Heart left ventricle (tissue), 16 donors: ENCODE measurements at places on chromosomes 16 and 17.

GRCh38 chr16:81366316-81366932 lies 51.7 kb downstream of the GAN start:
- DNase-seq, result no peak

DNA sequence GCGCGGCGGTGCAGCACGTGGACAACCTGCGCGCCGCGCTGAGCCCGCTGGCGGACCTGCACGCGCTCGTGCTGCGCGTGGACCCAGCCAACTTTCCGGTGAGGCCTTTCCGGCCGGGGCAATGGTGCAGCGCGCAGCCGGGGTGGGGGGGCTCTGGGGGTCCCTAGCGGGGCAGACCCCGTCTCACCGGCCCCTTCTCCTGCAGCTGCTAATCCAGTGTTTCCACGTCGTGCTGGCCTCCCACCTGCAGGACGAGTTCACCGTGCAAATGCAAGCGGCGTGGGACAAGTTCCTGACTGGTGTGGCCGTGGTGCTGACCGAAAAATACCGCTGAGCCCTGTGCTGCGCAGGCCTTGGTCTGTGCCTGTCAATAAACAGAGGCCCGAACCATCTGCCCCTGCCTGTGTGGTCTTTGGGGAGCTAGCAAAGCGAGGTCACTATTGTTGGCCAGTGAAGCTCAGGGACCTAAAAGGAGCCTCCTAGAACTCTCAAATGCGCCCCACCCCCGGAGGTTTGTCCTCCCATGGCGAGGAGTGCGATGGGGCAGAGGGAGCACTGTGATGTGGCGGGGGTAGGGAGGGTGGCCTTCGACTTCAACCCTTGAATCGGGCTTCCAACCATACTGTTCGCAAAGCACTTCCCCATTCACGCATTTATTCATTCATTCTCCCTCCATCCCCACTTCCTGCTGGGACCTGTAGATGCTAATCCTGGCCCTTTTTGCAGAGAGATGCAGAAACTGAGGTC lies 770 bp downstream of the HBM start:
- DNase-seq, result peak; percentile 3

DNA sequence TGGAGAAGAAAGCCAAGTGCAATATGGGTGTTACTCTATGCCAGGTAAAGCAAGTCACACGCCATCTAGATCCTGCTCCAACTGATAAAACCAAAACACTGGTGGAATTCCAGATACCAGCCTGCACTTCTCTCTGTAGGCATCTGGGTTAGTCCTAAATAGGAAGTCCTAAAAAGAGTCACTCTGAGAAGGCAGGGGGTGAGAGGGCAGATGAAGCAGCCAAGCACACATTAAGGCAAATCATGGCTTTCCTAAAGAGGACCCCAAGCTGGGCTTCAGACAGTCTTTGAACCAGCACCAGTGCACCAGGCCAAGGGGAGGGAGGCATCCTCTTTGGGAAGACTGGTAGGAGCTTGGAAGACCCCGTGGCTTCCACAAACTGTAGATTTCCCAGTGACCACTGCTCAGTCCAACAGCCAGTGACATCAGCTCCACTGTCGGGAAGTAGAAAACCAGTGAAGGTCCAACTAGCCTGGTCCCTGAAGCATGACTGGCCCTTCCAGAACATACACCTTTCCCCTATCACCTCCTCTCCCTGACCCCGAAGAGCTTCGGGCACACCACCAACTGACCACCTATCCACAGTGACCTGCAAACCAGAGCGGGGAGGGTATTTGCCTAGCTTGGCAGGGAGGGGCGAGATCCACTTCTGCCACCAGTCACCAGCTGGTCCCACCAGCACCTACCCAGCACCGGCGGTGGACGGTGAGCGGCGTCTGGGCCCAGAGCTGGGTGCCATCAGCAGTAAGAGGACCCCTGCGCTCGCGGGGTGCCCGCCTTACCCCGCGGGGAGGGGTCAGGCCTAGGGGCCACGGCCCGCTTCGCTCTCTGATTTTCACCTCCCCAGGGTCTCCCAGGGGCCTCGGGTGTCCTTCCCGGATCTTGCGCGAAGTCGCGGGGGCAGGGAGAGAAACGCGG lies 1.0 kb downstream of the LITAF start:
- no peak for DNase-seq

DNA sequence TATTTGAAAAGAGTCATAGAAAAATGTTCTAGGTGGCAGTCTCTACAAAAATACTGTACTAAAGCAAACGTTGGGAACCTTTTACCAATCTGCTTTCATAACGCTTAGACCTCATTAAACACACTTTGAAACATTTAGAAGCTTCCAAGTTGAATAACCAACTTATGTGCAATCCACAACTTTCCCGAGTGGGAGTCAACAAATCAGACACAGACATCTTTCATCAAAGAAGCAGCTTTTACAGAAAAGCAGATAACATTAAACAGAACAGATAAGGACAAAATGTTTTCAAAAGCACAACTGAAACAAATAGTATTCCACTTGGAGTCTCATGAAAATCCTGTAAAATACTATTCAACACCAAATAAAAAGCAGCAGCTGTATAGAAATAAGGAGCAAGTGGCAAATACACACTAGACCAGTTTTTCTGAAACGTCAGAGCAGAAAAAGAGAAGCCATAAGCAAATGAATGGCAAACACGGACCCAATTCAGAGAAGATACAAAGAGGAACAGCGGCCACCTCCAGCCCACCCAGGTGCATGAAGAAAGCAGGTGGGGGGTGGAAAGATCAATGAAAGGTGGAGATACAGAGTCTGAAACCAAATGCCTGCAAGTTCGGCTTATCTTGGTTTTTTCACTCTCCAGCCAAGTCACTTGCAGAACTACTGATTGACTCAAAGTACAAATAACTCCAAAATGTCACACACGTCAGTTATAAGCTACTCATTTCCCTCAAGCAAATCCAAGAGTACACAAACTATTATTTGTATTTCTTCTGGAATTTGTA lies 18.4 kb upstream of the FBF1 start:
- no peak for DNase-seq

DNA sequence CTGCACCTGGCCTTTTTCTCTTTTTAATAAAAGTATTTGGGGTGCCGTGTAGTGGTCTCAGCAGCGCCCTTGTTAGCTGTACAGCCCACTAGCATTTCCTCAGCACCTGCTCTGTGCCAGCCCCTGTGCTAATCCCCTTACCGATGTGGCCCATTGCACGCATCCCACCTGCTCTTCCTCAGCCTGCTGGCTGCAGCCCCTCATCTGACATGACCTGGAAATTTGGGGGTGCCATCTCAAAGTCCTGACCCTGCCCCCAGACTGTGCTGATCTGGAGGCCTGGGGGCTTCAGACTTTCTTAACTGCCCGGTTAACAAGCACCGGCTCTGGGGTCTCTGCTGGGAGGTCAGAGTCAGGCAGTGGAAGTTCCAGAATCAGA lies 10.4 kb downstream of the GPRC5C start:
- no peak for DNase-seq

GRCh38 chr16:86241681-86242080 lies 268.6 kb upstream of the FOXF1 start:
- DNase-seq, result no peak

DNA sequence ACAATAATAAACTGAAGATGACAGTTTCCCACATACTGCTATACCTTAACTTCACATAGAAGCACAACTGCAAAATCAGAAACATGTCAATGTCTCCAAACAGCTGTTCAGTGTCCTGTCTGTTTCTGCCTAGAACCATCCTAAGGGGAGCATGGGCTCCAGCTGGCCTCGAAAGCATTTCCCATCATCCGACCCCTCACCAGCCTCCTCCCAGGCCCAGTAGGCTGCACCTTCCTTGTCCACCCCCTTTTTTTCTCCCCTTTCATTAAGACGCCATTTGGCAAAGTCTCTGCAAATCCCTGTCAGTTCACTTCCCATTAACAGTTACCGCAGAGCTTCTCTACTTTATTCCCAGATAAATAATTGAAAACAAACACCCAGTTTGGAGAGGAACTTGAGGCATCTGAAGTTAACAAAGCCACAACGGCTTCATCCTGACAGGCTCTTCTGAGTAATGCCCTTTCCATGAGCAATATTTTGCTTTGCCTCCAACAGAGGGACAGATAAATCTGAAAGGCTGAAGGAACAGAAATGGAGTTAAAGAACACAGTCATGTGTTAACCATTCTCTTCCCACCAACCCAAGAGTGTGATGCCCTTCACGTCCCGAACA lies 65.3 kb downstream of the SLC39A11 start:
- DNase-seq, result no peak

- peak; percentile 40 for DNase-seq
Measured at GRCh38 chr17:68491381-68492231, 20.6 kb upstream of the PRKAR1A start.

- DNase-seq, result peak; percentile 6
Measured at GRCh38 chr17:142102-142661, 4.8 kb downstream of the SCGB1C2 start.

GRCh38 chr16:78221892-78222291 lies 122.4 kb downstream of the WWOX start:
- DNase-seq, result no peak

- no peak for DNase-seq
Measured at GRCh38 chr16:56688762-56689161, 6.5 kb downstream of the MT1X start.

- no peak for DNase-seq
Measured at GRCh38 chr16:81790830-81791435, 11.8 kb downstream of the PLCG2 start.

DNA sequence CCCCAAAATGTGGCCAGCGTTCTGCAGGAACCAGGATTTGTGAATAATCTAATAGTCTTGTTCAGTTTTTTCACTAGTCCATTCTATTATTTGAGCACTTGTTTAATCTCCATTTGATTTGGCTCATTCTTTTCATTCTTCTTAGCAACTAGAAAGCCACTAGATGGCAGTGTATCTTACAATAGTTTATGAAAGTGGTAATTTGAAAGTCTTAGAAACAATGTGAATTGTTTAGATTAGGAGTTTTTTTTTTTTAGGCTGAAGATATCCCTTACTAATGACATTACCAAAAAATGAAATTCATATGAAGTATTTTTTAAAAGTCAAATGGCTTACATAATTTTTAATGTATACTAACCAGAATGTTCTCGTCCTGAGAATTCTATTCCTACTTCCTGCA lies 6.7 kb downstream of the ERI2 start:
- no peak for DNase-seq

DNA sequence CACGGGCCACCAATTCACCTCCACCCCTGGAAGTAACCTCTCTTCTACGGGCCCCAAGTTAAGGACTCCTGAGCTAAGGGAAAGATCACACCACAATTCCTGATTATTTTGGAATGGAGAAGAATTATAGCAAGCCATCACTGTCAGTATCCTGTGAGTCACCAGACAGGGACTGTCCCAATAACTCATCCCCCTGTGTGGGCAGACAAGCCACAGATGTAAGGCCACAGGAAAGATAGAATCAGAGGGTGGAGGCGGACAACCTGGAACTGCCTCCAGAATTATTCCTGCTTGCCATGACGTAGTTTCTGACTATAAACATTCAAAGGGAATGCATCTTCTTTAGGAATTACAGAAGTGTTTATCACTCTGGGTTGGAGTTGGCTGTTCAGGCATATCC lies 5.8 kb upstream of the MYO1D start:
- no peak for DNase-seq

- DNase-seq, result no peak
Measured at GRCh38 chr16:25224731-25225319, 8.1 kb downstream of the AQP8 start.

- no peak for DNase-seq
Measured at GRCh38 chr16:53707671-53708070, 3.7 kb downstream of the FTO start.

DNA sequence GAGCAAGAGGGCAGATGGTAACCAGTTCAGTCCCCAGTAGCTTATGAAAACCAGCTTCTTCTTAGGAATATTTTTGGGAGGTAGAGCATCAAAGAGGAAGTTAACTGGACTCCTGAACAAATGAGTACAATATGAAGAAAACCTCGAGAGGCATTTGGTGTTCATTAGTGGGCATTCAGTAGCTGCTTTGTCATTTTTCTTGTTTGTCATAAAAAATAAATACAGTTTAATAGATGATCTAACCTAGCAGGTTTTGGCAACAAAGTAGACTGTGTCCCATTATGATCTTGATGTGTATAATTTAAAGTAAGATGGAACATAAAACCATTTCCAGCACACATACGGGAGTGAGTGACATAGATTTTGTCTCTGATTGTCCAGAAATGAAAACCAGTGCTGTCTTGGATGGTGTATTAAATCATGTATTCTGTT lies 173.1 kb downstream of the HS3ST3A1 start:
- no peak for DNase-seq

DNA sequence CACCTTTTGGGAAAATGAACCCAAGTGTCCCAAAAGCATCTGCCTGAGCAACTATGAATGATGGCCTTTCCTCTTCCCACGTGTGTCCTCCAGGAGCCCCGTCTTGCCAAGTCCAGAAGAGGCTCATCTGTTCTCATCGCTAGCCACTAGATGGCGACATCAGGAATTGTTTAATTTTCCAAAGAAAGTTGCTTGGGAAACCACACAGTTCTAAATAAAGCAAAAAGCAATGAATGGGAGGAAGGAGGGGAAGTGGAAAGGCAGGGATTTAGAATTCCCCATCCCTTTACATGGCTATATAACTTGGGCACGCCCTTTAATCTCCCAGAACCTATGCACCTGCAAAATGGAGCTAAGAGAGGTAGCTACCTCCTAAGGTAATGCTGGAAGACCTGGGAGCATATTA lies 9.0 kb upstream of the CDH5 start:
- peak; percentile 62 for DNase-seq

GRCh38 chr16:62586128-62586862 lies 550.1 kb upstream of the CDH8 start:
- DNase-seq, result no peak

GRCh38 chr16:51831595-51832367 lies 680.7 kb upstream of the SALL1 start:
- DNase-seq, result no peak

DNA sequence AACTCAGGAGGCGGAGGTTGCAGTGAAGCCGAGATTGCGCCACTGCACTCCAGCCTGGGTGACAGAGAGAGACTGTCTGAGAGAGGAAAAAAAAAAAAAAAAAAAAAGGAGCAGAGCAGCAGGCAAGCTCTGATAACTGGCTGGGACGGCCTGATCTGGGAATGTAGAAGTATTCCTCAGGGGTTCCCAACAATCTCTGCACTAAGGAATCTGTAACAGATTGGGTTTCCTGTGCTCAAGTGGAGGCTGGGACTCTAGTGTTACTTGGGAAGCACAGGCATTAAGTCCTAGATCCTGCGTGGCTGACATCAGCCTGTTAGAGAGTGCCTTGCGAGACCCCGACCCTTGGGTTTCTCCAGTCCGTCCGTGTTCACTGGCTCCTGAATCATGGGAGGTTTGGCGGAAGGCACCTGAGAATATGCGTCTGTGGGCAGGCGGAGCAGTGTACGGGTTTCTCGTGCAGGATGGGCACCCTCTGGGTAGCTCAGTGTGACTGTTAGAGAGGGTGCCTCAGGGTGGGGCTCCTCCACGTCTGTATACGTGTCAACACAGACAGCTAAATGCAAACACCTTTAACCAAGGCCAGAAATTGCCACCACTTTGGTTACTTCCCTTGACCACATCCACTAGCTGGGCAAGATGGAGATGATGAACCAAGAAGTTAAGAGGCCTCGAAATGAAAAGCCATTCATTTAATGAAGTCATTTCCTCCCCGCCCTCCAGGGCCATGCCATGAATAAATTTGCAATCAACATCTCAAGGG lies 174.9 kb upstream of the RPL38 start:
- no peak for DNase-seq
